ENCODE measurements at places on chromosomes 3 and 15.
A peak's percentile ranks its signal among the peaks of the same experiment; 100 is the strongest.

DNA sequence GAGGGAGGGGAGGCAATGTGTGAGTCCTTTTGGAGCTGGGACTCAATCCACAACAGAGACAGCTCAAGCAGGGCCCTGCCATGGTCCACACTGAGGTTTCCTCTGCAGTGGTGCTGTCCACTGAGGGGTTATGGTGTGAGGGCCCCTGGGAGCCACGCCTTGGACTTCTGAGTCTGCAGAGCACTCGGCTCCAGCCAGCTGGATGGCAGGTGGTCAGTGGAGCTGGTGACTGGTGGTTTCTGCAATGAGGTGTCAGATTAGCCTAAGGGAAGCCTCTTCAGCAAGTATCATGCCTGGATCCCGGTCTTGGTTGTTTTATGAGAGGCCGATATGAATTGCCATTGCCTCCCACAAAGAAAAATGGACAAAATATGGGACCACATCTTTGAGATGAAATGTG is 21.7 kb downstream of the LSM3 start:
- DNase-seq: no peak

DNA sequence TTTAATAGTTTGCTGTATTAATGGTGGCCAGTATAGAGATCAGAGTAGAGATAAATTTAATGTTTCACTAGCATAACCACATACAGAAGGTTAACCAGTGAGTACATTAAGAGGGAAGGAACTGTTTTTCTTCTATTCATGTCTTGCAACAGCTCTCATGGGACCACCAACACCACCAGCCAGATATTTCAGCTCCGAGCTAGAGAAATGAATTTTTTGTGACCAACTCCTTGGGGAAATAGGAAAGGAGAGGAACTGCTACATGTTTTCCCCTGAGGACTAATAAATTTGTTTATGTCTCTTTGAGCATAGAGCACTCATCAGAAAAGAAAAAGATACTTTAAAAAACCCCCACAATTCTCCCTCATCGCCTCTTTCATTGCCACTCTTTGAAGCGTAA is 247.5 kb downstream of the MBNL1 start:
- DNase-seq: no peak

DNA sequence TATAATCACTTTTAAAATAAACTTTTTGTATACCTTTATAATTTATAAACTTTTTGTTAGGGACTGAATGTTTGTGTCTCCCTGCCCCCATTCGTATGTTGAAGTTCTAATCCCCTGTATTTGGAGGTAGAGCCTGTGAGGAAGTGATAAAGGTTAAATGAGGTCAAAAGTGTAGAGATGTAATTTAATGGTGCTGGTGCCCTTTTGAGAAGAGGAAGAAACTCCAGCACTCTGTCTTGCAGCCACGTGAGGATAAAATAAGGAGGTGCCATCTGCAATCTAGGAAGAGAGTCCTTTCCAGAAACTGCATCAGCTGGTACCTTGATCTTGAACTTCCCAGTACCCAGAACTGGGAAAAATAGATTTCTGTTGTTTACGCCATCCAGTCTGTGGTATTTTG is 106.1 kb upstream of the RGMA start:
- no peak for DNase-seq

GRCh38 chr3:51708216-51708845 is 1.5 kb downstream of the GRM2 start:
- DNase-seq: no peak

DNA sequence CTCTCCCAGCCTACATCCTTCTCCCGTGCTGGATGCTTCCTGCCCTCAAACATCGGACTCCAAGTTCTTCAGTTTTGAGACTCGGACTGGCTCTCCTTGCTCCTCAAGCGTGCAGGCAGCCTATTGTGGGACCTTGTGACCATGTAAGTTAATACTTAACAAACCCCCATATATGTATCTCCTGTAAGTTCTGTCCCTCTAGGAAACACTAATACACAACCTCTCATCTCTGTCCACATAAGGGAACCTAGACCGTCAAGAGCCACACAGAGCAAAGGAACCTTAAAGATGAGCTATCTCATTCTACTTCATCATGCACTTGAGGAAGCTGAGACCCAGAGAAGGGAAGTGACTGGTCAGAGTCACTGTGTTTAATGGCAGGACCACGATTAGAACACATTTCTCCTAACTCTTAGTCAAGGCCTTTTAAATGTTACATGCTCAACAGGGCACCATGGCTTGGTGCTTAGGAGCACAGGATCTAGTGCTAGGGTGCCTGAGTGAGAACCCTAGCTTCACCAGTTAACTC is 50.3 kb downstream of the NPTN start:
- DNase-seq: no peak

DNA sequence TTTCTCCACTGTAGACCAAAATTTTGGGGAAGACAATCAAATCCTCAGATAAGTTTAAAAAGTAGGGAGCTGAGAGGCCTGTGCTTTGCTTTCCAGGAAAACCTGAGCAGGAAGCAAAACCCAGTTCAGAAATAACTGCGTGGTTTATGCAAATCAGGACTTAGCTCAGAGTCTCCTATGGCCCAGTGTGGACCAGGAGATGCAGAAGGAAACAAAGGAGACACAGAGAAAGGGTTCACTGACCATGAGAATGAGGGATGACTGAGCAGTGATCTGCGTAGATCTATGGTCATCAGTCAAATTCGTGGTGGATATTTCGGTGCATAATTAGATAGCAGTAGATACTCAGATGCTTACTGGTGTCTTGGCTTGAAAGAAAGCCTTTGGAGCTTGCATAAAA is 196.6 kb downstream of the TPRG1 start:
- DNase-seq: no peak

GRCh38 chr15:76056931-76057330 is 2.9 kb upstream of the TMEM266 start:
- no peak for DNase-seq

DNA sequence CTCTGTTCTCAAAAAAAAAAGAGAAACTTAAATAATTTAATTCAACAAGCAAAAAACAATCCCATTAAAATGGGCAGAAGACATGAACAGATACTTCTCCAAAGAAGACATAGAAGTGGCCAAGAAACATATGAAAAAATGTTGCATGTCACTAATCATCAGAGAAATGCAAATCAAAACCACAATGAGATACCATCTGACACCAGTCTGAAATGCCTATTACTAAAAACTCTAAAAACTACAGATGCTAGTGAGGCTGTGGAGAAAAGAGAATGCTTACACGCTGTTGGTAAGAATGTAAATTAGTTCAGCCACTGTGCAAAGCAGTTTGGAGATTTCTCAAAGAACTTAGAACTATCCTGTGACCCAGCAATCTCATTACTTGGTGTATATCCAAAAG is 382.9 kb downstream of the OTOL1 start:
- DNase-seq: no peak

GRCh38 chr3:34070831-34071585 is 272.6 kb downstream of the PDCD6IP start:
- no peak for DNase-seq

GRCh38 chr3:143001034-143001368 is 369 bp upstream of the U2SURP start:
- DNase-seq: no peak

GRCh38 chr3:109984976-109985375 is 647.6 kb upstream of the DPPA4 start:
- no peak for DNase-seq

DNA sequence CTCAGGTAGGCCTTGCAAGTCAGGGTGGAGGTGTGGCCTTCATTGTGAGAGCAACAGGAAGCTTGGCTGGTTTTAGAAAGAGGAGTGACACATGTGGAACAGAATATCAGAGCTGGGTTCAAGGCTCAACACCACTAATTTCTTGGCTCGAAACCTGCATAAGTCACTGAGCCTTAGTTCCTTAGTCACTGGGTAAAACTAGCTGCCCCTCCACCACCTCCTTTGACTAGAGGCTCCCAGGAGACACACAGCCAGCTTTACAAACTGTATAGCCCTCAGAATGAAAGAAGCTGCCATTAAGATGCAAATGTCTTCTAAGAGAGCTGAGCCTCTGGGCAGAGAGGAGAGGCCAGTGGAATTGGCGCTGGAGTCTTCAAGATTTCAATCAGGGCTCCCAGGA is 67.7 kb downstream of the CERS3 start:
- DNase-seq: no peak

GRCh38 chr3:129627350-129628168 is 21.1 kb upstream of the PLXND1 start:
- DNase-seq: peak; percentile 65

- no peak for DNase-seq
Observed at GRCh38 chr3:188962253-188963247, 209.2 kb upstream of the TPRG1 start.

GRCh38 chr3:122609798-122610559 is 32.5 kb downstream of the PARP15 start:
- DNase-seq: no peak

- no peak for DNase-seq
Observed at GRCh38 chr3:100136921-100137320, 22.6 kb upstream of the FILIP1L start.

DNA sequence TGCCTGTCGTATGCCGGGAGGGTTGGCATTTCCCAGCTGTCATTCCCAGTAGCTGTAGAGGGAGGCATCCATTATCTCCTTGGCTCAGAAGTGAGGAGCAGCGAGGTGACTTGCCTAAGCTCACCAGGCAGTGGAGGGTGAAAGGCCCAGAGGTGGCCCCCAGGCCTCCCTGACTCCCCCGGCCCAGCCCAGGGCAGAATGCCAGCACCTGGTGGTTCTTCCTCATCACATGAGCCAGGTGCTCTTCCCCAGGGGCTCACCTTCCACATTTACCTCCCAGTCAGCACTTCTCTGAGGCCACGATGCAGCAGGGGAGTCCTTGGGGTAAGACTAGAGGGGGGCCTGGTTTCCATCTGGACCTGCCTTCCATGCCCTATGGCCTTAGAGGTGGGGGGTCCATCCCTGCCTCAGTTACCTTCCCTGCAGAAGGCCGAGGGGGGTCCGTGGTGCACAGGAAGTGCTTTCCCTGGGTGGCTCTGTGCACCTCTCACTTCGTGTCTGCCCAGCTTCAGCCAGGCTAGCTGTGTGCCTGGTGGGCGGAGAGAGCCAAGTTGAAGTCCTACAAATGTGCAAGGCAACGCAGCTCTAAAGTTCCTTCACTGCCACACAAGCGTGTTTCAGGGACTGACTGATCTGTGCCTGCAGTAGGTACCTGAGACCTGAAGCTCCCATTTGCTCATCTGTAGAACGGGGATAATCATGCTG is 70.3 kb upstream of the PLXNA1 start:
- no peak for DNase-seq

GRCh38 chr3:166575161-166575560 is 737.9 kb upstream of the BCHE start:
- no peak for DNase-seq

- no peak for DNase-seq
Observed at GRCh38 chr3:188339410-188340295, 185.7 kb downstream of the LPP start.

DNA sequence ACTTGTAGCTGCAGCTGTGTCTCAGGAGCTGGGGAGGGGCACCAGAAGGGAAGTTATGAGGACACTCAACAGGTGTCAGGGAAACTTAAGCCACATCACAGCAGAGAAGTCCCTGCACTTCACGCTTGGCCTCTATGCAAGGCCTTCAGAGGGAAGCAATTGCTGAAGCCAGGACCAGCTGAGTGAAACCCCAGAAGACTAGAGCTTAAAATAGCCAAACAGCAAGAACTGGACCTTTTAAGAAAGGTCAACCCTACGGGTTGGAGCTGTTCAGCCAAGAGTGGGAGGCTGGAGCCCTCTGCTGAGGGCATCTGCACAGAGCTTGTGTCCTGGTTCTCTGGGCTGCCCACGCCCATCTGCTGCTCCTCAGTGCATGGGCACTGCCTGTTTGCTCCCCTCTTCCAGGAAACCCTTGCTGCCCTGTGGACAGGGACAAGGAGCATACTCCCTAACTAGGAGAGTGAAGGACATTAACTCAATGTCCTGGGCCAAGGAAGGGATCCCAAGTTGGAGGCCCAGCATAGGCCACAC is 3.9 kb upstream of the GRAMD2A start:
- DNase-seq: no peak

DNA sequence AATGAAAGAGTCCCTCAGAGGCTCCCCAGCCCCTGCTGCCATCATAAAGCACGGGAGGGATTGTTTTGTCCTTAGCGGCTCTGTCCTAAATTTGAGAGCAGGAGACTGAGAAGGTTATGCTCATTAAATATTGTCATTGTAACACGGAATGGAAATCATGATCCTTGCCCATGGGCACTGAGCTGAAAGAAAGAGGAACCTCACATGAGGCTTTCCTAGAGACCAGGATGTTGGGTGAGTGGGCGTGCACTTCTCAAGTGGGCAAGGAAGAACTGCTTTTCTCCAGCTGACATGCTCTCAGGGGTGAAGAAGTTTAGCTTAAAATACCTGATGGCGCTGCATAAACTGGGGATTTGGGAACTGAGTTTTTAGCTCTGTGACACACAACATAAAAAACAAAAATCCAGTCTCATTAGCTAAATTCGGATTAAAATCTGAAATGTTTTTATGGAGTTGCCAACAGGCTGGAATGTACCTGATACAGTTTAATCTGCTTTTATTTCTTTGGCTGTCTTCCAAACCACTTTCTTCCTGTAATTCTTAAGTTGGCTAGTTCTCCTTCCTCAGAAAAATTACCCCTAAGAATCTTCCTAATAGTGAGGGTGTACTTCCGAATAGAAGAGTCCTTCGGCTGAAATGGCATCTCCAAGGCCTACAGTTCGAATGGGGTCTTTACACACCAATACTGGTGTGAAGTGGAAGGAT is 31.7 kb downstream of the ADPGK start:
- DNase-seq: no peak

- no peak for DNase-seq
Observed at GRCh38 chr15:46676233-46677206, 1040.8 kb upstream of the SEMA6D start.

DNA sequence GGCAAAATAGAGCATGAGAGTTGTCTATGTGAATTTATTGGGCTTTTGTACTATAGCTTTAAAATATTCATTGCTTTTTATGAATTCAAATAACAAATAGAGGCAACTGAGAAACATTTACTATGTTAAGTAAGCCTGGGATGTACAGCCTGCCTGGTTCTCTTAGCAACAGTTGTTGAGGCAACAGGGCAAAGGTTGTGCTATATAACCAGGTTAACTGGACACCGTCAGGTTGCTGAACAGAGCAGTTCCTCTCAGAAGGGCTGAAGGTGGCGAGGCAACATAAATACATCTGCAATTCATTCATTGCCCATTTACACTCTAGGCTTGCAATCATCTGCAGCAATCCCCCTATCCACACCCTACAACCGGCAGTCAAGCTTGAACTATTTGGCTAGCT is 78.2 kb downstream of the GTF2E1 start:
- no peak for DNase-seq

GRCh38 chr3:11774296-11774877 is 72.3 kb downstream of the TAMM41 start:
- DNase-seq: peak; percentile 31

- DNase-seq: no peak
Observed at GRCh38 chr15:63889831-63890230, 56.1 kb upstream of the HERC1 start.

Data from spinal cord (tissue), 10 donors.